HT-29 (cell line): ENCODE measurements at places on chromosomes 7 and 10. TPM values are rescaled to one million over a fixed set of nuclear protein-coding genes. Genes with fewer than 3 reads are reported as not detected.

Gene TMEM225B
- 0.05 TPM in 1 of 2 replicates, not detected in the other for total RNA-seq

Gene H2BK1
- not detected in 2 replicates for total RNA-seq

Gene GPR26
- not detected in 2 replicates for total RNA-seq

Gene TMEM140
- total RNA-seq = 1.8 and 4.1 TPM in 2 replicates

Gene SPAM1
- total RNA-seq = not detected in 2 replicates

Gene SAP25
- total RNA-seq = 0.63 and 1.5 TPM in 2 replicates

Gene UCMA
- not detected in 2 replicates for total RNA-seq

Gene OR2A25
- total RNA-seq = not detected in 2 replicates

Gene HIF1AN
- total RNA-seq = 5.2 and 7.4 TPM in 2 replicates

Gene ASNS
- 22.2 and 31.7 TPM in 2 replicates for total RNA-seq

Gene TRIL
- total RNA-seq = 0.03 TPM in 1 of 2 replicates, not detected in the other

Gene RTKN2
- total RNA-seq = 3.7 TPM in 2 replicates

DNA sequence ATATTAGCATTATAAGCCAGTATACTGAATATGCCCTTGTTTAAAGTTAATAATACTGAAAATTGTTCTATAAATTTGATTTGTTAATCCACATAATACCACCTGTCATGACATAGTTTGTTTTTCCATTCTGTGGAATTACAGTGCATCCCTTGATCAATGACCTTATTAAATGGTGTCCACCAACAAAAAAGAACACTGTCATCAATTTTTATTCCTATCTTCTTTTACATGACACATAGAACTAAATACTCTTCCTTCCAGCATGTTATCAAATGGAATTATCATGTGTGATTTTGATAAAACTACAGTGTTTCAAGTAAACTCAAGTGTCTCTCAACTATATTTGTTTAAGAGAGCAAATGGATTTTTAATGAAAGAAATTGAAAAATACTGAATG, 221.8 kb upstream of the MBL2 start:
- DNase-seq = no peak

GRCh38 chr10:1410469-1411395, 326.6 kb downstream of the ADARB2 start:
- no peak for DNase-seq

DNA sequence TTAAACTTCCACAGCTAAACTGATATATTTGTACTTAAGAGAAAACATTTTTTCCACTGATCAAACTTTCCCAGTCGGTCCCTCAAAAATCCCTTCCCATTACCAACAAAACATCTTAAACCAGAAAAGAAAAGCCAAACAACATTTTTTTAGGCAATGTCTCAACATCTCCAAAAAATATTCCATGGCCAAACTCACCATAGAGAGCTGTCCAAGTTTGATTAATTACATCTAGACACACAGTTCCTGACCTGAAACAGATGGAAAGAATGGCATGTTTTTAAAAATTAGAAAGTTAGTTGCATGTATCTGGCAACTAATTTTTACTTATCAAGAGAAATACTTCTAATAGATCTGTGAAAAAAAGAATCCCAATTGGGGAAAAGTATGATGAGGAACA, 95.4 kb downstream of the UBE2H start:
- DNase-seq = no peak

DNA sequence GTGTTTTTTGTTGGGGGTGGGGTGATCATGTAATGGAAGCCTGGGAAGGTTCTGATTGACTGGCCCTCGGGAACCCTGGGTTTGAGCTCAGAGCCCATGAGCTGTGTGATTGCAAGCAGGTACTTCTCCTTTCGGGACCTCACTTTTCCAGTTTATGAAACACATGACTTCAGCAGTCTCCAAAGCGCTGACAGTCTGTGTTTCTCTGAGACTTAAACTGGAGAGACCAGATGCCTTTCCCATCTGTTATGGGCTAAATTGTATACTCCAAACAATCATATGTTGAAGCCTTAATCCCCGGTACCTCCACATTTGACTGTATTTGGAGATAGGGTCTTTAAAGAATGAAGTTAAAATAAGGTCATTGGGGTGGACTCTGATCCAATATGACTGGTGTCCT, 493.6 kb downstream of the GALNT17 start:
- DNase-seq = no peak

DNA sequence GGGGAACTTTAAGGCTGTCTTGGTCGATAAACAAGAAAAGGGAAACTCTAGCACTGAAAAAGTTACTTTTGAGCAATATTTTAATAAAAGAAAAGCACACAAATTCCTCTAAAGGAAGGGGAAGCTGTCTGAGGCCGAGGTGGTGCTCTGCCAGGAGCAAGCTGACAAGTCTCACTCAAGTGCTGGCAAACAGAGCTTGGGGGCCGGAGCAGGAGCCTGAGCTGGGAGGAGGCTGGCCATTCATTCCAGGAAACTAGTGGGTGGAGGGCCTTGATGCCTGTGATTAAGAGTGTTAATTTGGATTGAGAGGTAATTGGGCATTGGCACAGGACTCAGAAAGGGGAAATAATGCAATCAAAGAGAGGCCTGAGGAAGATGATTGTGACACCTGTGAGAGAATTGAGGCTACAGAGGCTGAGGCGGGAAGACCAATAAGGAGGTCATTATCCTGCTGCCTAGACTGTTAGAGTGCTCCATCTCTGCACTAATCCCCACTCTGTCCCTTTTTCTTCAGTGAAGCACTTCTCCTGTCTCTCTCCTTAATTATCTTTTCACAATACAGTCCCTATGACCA, 154.9 kb upstream of the COL1A2 start:
- no peak for DNase-seq

DNA sequence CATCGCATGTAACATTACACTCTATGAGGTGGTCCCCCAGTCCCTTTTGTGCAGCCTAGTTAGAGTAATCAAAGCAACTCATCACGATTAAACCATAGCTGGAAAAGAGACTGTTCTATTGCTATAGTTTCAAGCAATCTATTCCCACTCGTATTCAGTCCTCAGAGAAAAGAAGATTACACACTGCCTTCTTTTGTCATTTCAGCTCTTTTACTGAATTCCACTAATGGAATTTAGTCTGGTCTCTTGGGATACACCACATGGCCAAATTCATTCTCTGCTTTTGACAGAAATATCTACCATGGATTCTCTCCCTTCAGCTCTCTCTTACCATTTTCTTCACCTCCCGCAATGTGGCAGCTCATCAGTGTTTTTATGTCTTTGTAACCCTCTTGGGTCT, 108.9 kb upstream of the HDAC9 start:
- no peak for DNase-seq

DNA sequence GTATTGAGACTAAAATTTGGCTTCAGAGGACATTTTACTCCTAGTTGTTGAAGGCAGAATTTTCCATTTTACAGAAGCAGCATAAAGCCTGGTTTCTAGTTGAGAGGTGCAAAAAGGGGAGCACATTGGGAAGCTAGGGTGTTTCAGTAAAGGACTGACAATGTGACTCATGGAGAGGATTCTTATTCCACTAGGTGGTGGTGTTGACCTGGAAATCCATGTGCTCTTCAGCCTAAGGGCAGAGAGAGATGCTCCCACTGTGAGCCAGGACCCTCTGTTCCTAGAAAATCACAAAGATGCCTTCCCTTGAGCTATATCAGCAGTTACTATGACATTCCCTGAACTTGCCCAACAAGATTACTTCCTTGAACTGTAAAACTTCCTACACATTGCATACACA, 687.8 kb downstream of the IPMK start:
- peak; percentile 79 for DNase-seq

DNA sequence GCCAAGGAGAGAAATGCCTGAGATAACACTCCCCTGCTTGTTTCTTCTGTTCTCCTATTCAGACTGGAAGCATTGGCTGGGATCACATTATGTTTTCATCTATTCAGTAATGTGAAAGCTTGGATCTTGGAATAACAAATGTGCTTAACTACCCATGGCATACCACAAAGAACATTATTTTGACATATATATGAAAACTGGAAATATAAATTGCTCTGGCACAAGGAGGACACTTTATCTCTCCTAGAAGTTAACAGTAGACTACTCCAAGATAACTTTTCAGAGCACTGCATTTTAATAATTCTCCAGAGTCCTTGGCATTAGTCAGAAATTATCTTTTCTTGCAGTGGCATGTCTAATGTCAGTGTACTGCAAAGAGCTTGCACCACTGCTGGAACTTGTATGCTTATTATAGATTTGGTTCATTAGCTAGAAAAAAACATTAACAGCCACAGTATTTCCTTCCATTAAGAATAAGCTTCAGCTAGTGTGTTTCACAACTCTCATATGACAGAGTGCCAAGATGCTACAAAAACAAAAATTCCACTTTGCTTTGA, 169.3 kb upstream of the LRRN3 start:
- no peak for DNase-seq

DNA sequence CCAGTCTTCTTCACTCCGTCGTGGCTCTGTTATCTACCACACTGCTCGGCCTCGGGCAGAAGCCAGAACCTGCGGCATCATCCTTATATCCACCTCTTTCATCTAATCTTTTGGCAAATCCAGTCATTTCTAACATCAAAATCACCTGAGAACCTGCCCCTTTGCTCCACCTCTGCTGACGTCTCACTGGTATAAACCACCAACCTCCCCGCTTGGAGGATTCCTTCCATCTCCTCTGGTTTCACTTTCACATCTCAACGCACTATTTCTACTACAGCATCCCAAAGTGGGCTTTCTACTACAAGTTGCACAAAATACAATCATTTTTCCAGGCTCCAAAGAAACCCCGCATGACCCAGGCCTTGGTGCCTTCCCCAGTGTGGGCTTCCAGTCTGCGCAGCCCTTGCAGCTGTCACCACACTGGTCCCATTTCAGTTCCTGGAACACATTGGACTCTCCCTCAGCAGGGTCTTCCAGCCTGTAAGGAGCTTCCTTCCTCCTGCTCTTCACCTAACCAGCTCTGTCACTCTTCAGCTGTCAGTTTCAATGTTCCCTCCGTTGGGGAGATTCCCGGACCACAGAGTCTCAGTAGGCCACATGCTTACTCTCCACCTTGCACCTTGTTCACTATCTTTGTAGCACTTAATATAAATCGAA, 85.0 kb downstream of the PRKCQ start:
- no peak for DNase-seq

- DNase-seq = no peak
These were observed 3.9 kb downstream of the COG5 start for GRCh38 chr7:107559864-107560263.

GRCh38 chr7:1546274-1546908, 9.6 kb downstream of the TMEM184A start:
- no peak for DNase-seq

DNA sequence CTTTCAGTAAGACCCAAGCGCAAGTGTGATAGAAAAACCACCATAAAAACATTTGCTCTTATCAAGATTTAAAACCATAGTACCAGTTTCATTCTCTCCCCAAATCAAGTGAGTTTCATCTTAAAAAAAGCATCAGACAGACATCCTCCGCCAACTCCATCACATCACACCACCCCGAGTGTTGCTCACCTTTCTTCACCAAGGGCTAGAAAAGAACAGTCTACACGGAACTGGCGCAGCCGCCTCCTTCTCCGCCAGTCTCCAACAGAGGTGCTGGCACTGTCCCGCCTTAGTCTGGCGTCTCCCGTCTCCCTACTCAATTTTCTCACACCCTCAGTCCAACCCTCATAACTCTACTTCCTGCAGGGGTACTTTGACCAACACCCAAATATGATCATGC, 46.9 kb upstream of the WIPI2 start:
- DNase-seq = no peak

DNA sequence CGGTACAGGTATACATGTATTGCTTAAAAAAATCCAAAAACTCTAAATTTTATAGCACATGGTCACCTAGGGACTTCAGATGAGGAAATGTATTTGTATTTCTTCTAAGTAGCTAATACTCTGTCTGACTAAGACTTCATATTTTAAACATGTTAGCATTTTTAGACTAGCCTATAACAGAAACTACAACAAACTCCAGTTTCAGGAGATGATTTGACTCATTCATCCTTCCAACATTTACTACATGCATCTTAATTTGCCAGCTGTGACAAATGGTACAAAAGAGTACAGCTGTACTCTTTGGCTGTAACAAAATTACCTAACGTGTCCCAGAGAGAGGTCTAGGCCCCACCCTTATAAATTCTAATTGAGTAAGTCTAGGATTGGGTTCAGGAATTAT, 22.2 kb downstream of the TMEM209 start:
- DNase-seq = no peak

DNA sequence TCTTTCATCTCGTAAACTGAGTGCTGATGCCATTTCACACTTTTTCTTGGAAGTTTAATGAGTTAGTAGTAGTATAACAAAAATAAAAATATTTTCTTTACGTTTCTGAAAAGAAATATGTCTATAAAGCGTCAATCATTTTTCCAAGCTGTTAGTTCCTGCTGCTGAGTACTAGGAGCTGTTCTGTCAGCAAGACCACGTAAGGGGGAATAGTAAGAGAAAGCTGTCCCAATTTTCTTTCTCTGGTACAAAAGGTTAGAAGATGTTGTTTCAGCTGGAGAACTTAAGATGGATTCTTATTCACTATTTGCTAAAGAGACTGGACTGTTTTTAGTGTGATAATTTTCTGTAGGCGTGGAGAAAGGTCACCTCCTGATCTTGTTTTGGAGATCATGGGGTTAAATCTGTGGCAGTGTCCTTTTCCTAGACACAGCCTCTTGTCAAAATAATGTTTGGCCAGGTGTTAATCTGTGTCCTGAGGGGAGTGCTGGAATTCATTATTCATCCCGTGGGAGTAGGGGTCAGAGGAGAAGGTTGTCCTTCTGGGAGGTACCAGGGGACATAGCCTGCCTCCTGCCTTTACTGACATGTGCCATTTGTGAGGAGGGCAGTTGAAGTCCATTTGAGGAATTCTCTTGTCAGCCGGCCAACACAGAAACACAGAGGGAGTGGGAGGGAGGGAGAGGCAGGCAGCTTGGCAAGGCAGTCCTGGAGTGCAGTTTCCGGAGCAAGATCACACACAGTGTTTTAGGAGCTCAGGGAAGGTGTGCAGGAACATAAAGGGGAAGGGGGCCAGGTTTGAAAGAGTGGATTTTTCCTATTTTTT, 368.7 kb downstream of the AUTS2 start:
- DNase-seq = no peak

DNA sequence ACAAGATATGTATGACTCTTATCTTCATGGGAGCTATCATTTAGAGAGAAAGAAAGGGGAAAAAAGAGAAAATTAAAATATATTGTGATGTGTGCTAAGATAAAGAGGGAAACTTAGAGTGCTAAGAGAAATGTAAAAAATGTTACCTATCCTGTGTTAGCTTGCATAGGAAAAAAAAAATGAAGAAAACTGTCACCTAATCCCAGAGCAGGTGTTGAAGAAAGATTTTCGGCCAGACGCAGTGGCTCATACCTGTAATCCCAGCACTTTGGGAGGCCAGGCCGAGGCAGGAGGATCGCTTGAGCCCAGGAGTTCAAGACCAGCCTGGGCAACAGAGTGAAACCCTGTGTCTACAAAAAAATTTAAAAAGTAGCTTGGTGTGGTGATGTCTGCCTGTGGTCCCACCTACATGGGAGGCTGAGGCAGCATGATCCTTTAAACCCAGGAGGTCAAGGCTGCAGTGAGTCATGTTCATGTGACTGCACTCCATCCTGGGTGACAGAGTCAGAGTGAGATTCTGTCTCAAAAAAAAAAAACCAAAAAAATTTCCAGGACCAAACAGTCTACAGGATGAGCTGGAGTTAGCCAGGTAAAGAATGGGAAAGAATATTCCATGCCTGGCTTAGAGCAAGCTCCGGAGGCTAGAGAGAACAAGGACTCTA, 2.4 kb upstream of the MKLN1 start:
- no peak for DNase-seq

- DNase-seq = no peak
These were observed 544 bp downstream of the PDK4 start for GRCh38 chr7:95595746-95596197.

GRCh38 chr10:102900006-102900405, 18.1 kb upstream of the CNNM2 start:
- no peak for DNase-seq
